Activated B cell treated with CpG ODN at 0.5 μM for 24 hours (primary cell): ENCODE measurements at places on chromosomes 6 and 20. TPM values are rescaled to one million over a fixed set of nuclear protein-coding genes. Genes with fewer than 3 reads are reported as not detected.

DNA sequence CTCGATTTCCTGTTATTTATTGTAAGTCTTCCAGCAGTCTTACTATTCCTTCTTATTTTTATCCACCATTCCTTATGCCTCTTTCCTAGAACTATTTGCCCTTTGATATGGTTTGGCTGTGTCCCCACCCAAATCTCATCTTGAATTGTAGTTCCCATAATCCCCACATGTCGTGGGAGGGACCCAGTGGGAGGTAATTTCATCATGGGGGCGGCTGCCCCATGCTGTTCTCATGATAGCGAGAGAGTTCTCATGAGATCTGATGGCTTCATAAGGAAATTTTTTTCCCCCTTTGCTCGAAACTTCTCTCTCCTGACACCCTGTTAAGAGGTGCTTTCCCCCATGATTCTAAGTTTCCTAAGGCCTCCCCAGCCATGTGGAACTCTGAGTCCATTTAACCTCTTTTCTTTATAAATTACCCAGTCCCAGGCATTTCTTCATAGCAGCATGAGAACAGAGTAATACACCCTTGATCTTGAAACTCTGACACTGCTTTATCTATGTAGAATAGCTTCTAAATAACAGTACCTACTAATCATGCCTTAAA is 48.8 kb downstream of the PLN start:
- H3K4me3 ChIP-seq: no peak overlapping the region
- no peaks in the 10 kb centered on the region for H3K4me1 ChIP-seq
- no peak for DNase-seq

DNA sequence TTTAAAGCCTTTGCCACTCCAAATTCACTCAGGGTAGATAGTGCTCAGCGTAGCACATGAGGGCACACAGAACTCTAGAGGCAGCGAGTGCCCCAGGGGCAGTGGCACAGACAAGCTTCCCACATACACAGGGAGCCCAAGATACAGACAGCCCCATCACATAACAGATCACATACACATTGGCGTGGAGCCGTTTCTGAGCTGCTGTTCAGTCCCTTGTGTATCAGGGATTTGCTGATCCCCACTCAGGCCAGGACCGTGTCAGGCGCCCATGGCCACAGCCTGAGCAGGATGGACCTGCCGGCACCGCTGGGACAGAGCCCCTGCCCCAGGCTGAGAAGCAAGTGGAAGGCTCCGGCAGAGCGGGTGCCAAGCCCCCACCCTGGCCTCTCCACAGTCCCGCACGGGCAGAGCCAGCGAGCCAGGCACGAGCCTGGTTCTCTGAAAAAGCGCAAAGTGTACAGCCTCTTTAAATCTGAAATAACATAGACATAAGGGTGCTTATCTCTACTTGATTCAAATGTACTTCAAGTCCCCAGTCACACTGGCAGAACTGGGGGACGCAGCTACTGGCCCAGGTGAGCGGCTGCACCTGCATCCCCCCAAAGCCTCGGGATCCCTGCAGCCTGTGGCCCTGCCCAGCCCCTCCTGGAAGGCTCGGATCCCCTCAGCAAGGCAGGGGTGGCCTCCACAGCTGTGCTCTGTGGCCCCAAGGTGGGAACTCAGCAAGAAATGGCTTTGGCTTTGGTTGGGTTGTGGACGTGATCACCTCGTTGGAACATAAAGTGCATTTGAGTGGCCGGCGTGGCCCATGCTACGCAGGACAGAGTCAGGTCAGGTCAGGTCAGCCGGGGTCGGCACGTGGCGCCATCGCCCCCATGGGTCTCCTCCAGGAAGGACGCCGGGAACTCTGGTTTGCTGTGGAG is 231.3 kb downstream of the ERMARD start:
- H3K4me1 ChIP-seq: no peaks in the 10 kb centered on the region
- no peaks in the 10 kb centered on the region for H3K27me3 ChIP-seq
- no peaks in the 10 kb centered on the region for H3K36me3 ChIP-seq
- no peak overlapping the region for H3K4me3 ChIP-seq
- H3K27ac ChIP-seq: no peak overlapping the region
- no peak for DNase-seq

Gene CD83
- total RNA-seq: 483 and 492 TPM in 2 replicates

GRCh38 chr6:39517756-39518155 is 195.3 kb upstream of the KCNK16 start:
- no peak overlapping the region for H3K4me3 ChIP-seq
- H3K27me3 ChIP-seq: peaks cover 9% of the 10 kb centered on the region
- no peaks in the 10 kb centered on the region for H3K36me3 ChIP-seq
- no peaks in the 10 kb centered on the region for H3K4me1 ChIP-seq

Gene COL19A1
- total RNA-seq: 41.9 and 54.4 TPM in 2 replicates

GRCh38 chr6:160973311-160974250 is 18.0 kb upstream of the MAP3K4 start:
- no peak for DNase-seq
- H3K27ac ChIP-seq: no peak overlapping the region
- H3K27me3 ChIP-seq: peaks cover 21% of the 10 kb centered on the region
- no peak overlapping the region for H3K4me3 ChIP-seq
